Osteoblast (primary cell): ENCODE measurements at places on chromosomes 3 and 15.
A peak's percentile ranks its signal among the peaks of the same experiment; 100 is the strongest.

- no peaks in the 10 kb centered on the region for H3K36me3 ChIP-seq
- no peak overlapping the region for H3K4me3 ChIP-seq
- DNase-seq, result no peak
- no peaks in the 10 kb centered on the region for H3K4me1 ChIP-seq
- H3K27me3 ChIP-seq, result peaks cover 20% of the 10 kb centered on the region
These were observed 47.5 kb downstream of the CRYGS start for GRCh38 chr3:186496635-186497034.

- H3K4me1 ChIP-seq, result peaks cover 14% of the 10 kb centered on the region
- peak; percentile 73 for DNase-seq
- no peak overlapping the region for H3K4me3 ChIP-seq
- peak overlapping the region; percentile 31 for H3K27ac ChIP-seq
- no peaks in the 10 kb centered on the region for H3K27me3 ChIP-seq
- H3K36me3 ChIP-seq, result no peaks in the 10 kb centered on the region
These were observed 36.4 kb upstream of the FSTL1 start for GRCh38 chr3:120487191-120487650.

DNA sequence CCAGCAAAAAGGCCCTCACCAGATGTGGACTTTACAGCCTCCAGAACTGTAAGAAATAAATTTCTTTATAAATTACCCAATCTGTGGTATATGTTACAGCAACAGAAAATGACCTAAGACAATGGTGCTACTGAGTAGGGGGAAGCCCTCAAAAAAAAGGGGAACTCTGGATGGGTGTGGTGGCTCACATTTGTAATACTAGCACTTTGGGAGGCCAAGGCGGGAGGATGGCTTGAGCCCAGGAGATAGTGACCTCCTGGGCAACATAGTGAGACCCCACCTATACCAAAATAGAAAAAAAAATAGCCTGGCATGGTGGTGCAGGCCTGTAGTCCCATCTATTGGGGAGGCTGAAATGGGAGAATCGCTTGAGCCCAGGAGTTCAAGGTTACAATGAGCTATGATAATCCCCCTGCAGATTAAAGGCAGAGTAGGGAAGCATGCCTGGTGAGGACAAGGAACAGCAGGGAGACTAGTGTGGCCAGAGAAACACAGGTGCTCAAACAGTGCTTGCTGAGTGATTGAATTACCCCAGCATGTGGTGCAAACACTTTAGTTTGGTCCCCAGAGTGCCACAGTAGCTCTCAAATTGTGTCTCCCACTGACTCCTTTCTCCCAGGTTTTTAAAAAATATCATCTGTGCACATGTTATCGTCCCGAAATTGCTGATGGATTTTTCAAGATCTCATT lies 13.9 kb upstream of the USP3 start:
- H3K27ac ChIP-seq, result no peak overlapping the region
- peaks cover 16% of the 10 kb centered on the region for H3K4me1 ChIP-seq
- peaks cover under 1% of the 10 kb centered on the region for H3K27me3 ChIP-seq
- DNase-seq, result no peak

DNA sequence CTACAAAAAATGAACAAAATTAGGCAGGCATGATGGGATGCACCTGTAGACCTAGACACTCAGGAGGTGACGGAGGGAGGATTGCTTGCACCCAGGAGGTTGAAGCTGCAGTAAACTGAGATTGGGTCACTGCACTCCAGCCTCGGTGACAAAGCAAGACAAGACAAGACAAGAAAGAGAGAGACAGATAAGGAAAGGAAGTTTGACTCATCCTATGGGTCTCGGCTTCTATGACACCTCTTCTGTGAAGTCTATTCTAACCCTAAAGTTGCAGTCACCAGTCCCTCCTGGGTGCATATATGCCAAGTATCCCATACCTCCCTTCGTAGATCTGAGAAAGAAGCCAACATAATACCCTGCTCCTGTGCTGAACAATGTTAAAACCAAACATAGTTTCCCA lies 7.9 kb upstream of the ZMAT3 start:
- H3K36me3 ChIP-seq, result no peaks in the 10 kb centered on the region
- H3K27ac ChIP-seq, result no peak overlapping the region
- no peaks in the 10 kb centered on the region for H3K27me3 ChIP-seq
- H3K4me3 ChIP-seq, result no peak overlapping the region
